ENCODE measurements at places on chromosomes 3 and 15.

DNA sequence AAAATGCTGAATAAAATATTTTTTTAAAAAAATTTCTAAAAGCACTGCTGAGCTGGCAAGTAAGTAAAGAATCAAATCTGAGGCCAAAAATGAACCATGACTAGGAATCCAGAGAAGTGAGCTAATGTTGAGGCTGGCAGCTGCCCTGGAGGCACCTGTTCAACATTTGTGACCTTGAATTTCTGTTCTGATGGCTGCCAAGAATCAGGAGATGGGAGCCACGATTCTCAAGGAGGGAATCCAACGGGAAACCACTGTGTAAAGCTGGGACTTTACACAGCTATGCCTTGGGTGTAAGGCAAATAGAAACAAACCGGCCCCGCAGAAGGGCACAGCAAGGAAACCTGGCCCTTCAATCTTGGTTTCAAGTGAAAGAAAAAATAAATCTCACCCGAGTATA is 22.7 kb downstream of the HEG1 start:
- DNase-seq: no peak

DNA sequence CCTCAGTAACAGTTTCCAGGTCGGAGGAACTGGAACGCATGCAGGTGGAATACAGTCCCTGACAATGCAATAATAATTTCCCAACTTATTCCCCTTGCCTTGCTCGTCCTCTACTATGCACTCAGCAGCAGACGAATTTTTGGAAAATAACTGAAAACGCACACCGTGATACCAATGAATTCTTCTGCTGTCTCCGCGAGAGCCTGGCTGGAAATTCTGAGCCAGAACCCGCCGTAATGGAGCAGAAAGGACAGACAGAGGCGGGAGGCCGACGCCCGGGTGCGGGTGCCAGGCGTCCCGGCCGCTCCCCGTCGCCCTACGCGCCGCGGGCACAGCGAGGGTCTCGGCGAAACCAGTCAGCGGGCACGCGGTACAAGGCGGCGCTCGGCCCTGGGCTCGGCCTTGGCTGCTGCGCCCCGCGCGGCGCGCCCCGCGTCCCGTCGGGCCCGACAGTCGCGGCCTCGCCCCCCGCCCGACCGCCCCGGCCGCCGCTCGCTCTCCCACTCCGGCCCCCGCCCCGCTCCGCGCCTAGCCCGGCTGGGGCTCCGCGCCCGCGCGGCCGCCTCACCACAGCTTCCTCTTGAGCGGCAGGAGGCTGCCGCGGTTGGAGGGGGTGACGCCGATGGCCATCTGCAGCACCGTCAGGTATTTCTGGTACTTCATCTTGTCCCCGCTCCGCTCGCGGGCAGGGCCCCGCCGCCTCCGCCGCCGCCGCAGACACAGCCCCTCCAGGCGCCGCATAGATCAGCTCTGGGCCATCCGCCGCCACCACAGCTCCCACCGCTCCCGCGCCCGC is 114.5 kb upstream of the GOLGA8J start:
- DNase-seq: peak; percentile 52

DNA sequence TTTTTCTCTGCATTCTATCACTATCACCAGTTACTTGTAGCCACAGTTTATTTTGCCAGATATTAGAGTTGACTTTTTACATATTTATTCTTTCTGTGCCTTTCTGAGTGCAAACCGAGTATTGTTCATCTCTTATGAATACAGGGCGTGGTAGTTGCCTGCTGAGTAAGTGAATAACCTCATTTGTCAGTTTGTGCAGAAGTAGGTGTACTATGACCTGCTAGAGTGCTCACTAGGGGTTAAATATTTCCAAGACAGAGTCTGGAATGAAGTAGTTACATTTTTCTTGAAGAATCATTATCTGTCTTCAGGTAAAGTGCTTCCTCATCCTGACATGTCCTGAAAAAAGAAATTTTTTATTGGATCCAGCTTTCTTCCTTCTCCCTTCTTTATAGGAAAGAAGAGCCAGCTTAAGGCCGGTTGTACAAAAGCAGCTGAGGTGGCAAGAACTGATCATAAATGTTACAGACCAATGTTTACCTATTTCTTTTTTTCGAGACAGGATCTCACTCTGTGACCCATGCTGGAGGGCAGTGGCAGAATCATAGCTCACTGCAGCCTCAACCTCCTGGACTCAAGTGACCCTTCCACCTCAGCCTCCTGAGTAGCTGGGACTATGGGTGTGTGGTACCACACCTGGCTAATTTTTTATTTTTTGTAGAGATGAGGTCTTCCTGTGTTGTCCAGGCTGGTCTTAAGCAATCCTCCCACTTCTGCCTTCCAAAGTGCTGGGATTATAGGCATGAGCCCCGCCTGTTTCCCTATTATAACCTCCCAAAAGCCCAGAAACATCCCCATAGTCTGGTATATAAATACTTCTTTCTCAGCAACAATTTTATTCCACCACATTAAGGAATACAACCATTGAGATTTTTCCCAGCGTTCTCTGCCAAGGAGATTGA is 182.5 kb downstream of the TPRG1 start:
- no peak for DNase-seq

GRCh38 chr3:185781759-185782158 is 43.1 kb downstream of the IGF2BP2 start:
- no peak for DNase-seq

DNA sequence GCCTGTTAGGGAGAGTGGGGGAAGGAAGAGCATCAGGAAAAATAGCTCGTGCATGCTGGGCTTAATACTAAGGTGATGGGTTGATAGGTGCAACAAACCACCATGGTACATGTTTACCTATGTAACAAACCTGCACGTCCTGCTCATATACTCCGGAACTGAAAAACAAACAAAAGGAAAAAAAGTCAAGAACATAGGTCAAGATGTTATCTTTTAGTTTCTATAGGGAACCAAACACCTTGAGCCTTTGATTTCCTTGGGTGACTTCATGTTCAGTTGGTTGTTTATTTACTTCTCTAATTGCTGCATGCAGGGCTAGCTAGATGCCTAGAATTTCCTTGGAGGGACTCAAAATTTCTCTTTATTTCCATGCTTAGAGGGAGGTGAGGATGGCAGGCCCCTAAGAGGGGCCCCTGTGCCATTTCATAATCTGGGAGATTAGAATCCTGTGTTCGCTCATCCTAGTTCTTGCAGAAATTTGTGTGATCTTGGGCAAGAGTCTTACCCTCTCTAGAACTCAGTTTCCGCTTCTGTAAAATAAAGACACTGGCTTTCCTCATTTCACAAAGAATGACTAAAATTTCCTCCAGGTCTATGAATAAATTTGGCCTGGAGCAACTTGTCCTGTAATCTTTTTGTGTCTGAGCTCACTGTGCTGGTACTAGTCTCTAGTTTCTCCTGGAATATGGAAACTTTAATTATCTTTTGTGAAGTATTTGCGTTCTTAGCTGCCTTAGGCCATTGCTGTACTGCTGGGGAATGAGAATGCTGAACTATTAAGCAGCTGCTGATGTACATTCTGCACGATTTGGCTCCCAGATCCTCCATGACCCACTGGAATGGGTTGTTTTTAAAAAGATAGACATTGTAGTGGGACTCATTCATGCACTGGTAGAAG is 457.5 kb downstream of the EDEM1 start:
- no peak for DNase-seq

- no peak for DNase-seq
Observed at GRCh38 chr15:27807335-27807734, 291.8 kb downstream of the OCA2 start.

- no peak for DNase-seq
Observed at GRCh38 chr3:10467904-10468612, 37.3 kb downstream of the ATP2B2 start.

DNA sequence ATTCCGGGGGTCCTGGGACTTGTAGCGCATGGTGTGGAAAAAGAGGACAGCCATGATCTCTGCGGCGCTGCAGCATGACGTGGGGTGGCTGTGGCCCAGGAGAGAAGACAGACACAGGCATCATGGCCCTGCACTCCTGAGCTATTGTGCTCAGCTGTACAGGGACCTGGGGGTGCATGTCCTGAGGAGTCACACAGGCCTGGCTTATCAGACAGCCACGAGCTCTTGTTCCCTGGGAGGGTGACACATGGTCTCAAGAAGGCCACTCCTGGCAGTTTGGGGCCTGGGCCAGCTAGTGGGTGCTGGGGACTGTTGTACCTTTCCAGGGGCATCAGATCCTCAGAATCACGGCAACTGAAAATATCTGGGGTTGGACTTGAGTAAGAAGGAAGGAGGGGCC is 13.7 kb downstream of the TKT start:
- DNase-seq: peak; percentile 45

- DNase-seq: no peak
Observed at GRCh38 chr3:114155370-114155821, 23.5 kb downstream of the DRD3 start.

DNA sequence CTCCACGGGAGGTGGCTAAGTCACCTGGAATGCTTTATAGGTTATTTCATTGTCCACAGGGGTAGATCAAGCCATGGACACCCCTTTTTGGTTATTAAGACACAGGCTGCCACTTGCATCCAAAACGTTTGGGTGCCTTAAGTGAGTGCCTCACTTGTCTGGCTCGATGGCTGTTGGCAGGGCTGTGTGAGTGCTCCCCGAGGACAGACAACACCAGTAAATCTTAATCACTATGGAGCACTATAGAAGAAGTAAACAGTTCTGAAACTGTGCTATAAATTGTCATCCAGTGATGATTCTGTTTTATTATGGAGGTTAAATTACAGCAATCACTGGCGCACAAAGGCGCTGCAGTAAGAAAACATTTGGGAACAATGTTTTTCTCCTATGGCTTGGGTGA is 215.5 kb downstream of the CACNA2D3 start:
- DNase-seq: no peak

DNA sequence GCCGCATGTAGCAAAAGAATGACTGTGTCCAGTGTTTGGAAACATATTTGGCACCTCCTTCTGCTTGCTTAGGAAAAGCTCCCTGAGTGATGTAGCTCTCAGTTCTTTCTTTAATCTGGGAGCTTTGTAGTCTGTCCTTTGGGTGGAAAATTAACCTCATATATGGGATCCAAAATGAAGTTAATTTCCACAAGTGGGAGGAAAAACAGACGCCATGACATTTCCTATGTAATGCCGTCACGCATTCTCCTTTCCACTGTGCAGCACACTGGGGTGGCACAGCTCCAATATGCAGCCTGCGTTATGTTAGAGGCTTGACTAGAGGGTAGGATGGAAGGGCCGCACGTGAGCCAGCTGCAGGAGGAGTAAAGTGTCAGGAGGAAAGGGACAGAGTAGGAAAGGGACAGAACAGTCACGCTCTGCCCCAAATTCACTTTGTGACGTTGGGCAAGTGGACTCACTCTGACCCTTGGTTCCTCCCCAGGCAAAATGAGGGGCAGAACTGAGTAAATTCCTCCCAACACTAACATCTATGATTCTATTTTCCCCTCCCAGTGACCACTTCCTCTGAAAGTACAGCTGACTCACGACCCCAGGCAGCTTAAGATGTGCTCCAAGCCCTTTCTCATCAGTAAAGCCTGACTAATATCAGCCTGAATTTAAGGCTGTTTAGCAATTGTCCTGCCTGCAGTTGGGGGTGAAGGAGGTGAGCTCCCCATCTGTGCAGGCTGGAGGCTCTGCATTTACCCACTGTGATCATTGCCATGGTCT is 176.5 kb upstream of the PFN2 start:
- DNase-seq: peak; percentile 29

DNA sequence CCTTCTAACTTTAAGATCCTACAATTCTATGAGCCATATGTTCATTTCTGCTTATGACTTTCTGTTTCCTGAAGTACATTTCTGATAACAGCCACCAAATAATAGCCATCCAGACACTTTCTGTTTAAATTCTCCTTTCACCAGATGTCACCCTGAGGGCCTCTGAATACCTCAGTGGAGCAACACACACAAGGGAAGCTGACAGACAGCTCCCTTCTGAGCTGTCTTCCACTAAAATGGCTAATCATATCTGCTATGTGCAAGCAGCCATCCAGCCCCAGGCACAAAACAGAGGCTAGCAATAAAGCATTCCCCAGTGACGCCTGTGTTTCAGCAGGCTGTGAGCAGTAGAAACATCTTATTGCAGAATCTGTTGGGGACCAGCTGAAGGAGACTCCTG is 666.6 kb upstream of the UBE2E2 start:
- no peak for DNase-seq

GRCh38 chr3:136612512-136612911 is 139.7 kb downstream of the STAG1 start:
- DNase-seq: no peak

- DNase-seq: peak; percentile 22
Observed at GRCh38 chr3:52104684-52105640, 48.6 kb upstream of the DUSP7 start.

DNA sequence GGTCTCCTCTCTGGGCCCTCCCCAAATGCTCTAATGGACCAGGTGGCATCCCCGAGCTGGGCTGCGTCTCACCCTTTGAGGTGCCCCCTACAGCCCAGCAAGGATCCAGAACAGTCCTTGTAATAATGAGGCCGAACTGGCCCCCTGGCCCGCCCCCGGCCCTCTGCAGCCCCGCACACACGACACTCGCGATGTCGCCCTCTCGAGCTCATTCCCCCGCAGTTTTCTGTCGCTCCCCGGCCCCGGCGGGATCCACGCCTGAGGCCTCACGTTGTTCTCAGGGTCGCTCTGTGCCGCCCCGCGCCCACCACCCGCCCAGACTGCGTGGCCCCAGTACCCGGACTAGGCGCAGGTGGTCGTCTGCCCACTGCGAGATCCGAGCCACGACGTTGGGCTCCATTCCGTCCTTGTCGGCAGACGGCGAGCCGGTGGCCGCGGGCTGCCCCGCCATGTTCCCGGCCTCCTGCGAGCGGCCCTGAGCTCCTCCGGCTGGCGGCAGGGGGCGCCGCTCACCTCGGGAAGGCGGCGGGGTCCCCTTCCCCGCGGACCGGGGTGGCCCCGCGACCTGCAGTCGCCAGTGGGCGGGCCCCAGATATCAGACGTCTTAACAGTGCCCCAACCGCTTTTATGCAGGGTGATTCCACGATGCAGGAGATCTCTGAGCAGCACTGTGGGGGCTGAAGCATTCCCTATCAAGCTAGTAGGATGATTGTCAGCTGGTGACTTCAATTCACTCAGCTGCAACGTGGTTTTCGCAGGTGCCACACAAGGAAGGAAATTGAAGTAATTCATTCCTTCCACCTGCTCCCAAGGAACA is at the start of gene C3orf33:
TSS of gene C3orf33 (minus strand) at position 477 of the 817 bp plus-strand sequence. CDS start at position 451, 26 bp downstream.
- peak; percentile 90 for DNase-seq

All from right cardiac atrium (tissue), 5 donors.